NCI-H1105 treated with DMSO at 0.1 percent for 48 hours (cell line): ENCODE measurements at places on chromosomes 16 and 17.

DNA sequence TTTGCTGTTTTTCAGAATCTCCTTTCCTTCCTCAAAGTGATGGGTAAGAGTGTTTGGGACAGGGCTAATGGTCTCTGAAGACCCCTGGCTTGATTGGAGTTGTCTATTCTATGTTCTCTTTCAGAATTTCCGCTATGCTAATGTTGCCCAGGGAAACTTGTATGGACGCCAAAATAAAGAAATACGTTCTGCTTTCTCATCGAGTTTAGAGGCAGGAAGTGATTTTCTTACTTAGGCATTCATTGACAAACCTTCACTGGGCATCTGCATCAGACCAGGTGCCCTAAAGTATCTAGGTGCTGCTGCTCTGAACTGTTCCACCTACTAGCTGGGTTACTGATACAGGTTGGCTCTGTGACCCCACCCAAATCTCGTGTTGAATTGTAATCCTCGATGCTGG is 787.9 kb upstream of the EEF2KMT start:
- no peak for DNase-seq

- DNase-seq, result no peak
These were observed 22.1 kb upstream of the KDM8 start for GRCh38 chr16:27181019-27181790.

DNA sequence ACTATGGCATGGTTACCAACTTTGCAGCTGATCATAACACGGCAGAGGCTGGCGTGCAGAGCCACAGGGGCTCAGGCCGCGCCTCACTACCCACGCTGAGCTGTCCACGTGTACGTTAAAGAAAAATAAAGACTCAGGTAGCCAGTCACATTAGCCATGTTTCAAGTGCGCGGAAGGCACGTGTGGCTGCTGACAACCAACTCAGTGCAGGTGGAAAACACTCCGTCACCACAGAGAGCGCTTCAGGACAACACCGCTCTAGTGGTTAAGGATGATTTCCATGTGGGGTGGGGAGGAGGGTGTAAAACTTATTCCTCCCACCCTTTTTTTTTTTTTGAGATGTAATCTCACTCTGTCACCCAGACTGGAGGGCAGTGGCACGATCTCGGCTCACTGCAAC is 33.8 kb downstream of the ZCCHC14 start:
- DNase-seq, result no peak

DNA sequence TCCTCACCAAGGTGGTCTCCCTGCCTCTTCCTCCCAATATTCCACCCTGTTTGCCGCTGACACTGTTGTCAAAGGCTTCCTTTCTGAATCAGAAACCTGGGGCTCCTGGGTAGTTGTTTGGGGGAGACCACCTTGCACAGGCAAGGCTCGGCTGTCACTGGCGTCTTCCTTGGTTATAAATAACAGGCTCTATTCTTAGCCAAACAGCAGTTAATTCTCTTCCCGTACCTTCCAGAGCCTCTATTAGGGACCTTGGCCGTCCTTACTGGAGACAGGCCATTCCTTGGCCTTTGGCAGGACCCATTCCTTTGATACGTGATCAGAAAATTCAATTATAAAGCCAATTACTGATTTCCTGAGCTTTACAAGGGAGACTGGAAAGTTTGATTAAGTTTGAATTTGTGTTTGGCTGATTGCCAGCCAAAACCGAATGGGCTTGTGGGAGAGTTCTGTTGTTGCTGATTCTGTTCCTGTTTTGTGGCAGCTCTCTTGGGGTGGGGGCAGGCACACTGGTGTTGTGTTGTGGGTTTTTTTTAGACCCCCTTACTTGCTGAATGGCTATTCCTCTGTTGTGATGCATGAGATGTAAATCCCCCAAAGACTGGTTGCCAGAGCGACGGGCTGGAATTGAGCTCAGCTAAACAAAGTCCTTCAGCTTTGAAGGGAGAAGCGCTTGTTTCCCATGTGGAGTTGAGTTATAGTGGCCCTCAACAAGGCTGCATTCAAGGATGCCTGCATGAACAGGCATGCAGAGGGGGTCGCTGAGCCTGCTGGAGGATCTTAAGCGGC is 104.6 kb downstream of the GNAO1 start:
- peak; percentile 46 for DNase-seq

- no peak for DNase-seq
These were observed 2.6 kb downstream of the TSPOAP1 start for GRCh38 chr17:58325976-58326468.

DNA sequence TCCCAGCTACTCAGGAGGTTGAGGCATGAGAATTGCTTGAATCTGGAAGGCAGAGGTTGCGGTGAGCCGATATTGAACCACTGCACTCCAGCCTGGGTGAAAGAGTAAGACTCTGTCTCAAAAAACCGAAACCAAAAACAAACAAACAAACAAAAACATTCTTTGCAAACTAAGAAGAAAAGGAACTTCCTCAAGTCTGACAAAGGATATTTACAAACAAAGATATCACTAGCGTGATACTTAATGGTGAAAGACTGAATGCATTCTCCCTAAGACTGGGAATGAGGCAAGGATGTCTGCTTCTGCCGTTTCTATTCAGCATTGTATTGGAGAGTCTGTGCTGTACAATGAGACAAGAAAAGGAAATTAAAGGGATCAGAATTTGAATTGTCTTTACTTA is 10.5 kb upstream of the MPO start:
- no peak for DNase-seq

DNA sequence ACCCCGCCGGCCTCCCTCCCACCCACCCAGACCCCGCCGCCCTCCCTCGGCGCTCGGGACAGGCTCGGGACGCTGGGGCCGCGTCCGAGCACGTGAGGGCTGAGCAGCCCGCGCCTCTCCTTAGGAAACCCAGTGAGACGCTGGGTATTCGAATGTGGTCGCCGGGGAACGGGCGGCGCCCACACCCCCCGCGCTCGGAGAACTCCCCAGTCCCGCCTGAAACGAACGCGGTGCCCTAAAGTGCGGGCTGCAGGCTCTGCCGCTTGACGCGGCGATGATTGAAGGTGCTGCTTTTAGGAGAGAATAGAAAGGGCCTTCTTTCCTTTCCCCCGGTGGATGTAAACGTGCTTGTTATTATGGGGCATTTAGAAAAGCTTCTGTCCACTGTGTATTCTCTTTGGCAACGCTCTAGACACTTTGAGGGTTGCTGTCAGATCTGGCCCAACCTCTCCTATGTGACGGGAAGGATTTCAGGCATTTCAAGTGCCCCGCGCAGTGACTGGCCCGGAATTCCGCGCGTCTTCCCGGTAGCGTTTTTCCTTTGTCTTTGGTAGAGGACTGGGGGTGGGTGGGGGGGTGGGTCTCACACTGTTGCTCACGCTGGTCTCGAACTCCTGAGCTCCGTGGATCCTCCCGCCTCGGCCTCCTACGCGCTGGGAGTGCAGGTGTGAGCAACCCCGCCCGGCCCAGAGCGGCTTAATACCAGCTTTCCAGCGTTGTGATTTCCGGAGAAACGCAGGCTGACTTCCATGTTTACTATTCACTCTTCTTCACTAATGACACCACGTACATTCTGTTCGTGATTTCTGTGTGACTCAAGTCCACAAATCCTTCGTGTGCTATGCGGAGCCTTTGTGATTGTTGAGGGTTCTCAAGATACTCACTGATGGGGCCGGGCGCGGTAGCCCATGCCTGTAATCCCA is 21.8 kb upstream of the FOXK2 start:
- DNase-seq, result peak; percentile 33

- no peak for DNase-seq
These were observed 80.2 kb upstream of the COX10 start for GRCh38 chr17:13989138-13989537.

DNA sequence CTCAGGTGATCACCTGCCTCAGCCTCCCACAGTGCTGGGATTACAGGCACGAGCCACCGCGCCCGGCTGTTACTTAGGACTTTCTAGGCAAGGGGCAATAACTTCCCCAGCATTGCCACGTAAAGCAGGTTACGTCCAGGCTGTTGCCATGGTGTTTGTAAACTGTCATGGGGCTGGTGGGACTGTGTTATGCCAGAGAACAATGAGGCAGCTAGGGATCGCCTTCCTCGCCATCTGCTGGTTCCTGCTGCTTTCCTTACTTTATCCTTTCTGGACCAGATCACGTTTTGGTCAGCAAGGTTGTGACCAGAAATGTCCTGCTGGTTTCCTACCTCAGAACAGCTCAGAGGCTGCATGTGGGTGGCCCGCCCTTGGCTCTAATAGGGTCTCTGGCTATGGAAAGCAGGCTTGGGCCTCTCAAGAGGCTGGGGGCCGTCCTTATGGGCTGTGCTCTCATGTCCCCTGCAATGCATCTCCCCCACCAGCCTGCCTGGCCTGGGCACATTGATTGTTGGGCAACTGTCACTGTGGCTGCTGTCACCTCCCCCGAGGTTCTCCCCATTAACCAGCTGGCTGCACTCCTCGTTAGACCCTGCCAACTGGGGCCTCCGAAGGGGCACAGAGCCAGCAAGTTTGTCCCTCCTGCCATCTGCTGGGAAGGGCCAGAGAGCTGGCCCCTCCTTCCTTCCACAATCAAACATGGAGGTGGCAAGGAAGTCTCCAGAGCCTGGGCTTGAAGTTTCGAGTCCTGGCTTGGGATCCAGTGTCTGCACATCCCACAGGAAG is 28.2 kb upstream of the ZC3H18 start:
- no peak for DNase-seq

GRCh38 chr17:14580499-14580898 is 279.6 kb downstream of the HS3ST3B1 start:
- no peak for DNase-seq

GRCh38 chr17:15972497-15972951 is 27.0 kb downstream of the ZSWIM7 start:
- no peak for DNase-seq

- no peak for DNase-seq
These were observed 6.0 kb upstream of the CCL1 start for GRCh38 chr17:34368946-34369500.

DNA sequence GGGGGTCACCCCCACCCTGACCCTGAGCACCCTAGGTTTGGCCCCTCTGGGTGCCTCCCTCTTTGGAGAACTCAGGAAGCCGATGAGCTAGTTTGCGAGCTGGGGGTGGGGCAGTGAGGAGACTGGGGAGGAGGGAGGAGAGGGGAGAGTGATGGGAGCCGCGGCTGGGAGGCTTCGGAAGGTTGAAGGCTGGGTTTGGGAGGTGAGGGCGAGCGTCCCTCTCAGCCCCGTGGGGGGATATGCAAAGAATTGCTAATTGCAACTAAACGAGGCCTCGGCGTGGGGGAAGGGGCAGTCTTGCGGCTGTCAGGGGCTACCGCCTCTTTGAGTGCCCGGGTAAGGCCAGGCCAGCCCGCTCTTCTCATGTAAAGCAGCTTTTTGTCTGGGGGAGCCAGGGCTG is 17.6 kb upstream of the FZD2 start:
- no peak for DNase-seq

DNA sequence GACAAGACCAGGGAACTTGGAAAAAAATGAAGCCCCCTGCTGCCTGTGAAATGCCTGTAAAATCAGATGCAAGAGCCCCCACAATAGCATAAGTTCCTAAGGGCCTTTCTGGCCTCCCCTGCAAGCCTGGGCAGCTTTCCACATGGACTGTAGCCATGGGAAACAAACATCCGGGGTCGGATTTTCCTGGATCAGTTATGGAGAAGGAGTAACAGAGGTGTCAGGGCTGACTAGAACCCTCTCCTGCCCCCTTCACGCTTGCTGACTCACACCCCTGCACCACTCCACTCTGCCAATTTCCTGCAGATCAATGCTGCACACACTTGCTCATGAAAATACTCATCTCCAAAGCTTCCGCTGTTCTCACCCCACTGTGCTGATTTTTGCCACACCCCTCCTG is 258.6 kb downstream of the CBLN1 start:
- DNase-seq, result peak; percentile 54

- DNase-seq, result no peak
These were observed 45.0 kb upstream of the CLEC3A start for GRCh38 chr16:77977339-77977738.

- DNase-seq, result no peak
These were observed 42.9 kb upstream of the C16orf78 start for GRCh38 chr16:49330562-49331201.

GRCh38 chr17:30477774-30478115 is 537 bp downstream of the GOSR1 start:
- no peak for DNase-seq

DNA sequence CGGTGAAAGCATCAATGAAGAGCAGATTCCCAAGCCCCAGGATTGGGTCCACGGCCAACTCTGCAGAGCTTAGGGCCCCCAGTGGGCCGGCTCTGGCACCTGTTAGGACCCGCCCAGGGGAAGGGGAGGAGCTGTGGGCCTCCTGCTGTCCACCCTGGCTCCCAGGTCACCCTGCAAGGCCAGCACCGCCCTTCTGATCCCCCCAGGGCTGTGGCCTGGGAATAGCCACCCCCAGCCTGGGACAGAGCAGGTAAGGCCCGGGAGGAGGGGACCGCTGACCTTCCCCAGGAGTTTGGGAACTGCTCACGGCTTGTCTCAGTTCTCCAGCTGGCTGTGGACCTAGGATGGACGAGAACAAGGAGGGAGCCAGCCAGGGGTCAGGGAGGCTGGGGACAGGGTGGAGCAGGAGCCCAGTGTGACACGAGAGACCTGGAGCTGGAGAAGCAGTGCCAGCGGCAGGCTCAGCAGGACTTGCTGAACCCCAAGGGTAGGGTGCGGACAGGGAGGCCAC is 39.3 kb upstream of the SLC38A10 start:
- DNase-seq, result no peak

GRCh38 chr16:60137891-60138290 is 1403.8 kb upstream of the GOT2 start:
- DNase-seq, result no peak

DNA sequence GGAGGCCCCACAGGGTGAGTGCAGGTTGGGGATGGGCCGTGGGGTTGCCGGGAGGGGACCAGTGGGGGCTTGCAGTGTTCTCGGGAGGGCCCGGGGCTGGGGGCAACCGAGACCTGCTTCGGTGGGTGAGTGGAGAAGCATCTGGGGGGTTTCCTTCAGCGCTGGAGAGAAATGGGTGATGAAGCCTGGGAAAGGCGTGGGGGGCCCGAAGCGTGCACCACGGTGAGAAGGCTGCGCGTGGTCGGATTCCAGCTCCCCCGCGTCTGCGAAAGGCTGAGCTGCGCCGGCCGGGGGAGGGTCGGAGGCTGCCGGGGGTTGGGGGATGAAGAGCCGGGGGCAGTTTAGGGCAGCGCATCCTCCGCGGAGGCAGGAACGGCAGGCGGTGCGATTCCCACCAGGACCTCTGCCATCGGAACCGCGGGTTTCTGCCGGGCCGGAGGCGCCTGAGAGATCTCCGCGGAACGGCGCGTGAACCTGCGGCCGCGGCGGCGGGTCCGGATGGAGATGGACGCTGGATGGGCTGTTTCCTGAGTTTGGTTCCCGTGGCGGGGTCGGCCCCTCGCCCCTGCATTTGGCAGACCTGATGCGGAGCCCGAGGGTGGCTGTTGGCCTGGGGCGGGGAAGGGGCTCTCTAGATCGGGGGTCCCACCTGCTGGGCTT is 6.9 kb upstream of the SSTR5 start:
- DNase-seq, result no peak

GRCh38 chr17:17358866-17359265 is 55.7 kb downstream of the NT5M start:
- no peak for DNase-seq
